ENCODE measurements at places on chromosomes 4 and X.

DNA sequence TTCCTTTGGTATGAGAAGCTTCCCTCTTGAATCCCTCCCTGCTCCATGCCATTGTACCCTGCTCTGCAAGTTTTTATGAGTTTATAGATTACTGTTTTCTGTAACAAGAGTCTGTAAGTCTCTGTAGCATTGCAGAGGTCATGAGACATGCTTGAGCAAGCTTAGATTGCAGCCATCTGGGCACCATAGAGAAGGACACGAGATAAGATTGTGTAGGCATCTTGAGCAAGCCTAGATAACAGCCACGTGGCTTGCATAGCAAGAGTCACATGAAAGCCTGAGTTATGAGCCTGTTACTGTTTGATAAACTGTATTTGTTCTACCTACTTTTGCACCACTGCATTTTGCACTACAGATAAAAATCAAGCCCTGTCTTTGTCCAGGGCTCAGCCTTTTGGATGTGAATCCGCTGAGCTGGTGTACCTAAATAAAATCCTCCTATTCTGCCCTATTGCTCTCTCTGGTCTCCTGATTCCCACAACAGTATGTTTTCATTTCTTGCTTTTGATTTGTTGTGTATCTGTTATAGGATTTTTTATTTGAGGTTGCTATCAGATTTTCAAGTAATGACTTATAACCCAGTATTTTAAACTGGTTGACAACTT is 127.4 kb upstream of the ANKRD50 start:
- DNase-seq: no peak

- no peak for DNase-seq
These were observed 136.0 kb upstream of the STX18 start for GRCh38 chr4:4677556-4678522.

GRCh38 chr4:175087145-175087544 is 169.0 kb downstream of the ADAM29 start:
- DNase-seq: no peak

DNA sequence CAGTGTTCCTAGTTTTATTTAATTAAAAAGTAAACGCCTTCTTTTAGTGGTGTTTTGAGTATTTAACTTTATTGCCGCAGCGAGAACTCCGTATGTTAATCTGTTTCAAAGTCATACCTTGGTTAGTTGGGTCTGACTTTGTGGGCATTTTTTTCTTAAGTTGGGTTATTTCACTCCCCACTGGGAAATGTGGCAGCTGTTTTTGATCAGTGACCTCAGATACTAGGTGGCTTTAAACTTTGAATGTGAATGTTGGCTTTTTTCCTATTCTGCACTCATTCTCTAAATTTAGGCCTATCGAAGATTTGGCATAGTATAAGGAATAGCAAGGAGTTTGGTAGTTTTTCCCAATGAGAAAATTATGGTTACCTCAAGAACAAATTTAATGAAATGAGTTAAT is 85.9 kb downstream of the FIP1L1 start:
- no peak for DNase-seq

DNA sequence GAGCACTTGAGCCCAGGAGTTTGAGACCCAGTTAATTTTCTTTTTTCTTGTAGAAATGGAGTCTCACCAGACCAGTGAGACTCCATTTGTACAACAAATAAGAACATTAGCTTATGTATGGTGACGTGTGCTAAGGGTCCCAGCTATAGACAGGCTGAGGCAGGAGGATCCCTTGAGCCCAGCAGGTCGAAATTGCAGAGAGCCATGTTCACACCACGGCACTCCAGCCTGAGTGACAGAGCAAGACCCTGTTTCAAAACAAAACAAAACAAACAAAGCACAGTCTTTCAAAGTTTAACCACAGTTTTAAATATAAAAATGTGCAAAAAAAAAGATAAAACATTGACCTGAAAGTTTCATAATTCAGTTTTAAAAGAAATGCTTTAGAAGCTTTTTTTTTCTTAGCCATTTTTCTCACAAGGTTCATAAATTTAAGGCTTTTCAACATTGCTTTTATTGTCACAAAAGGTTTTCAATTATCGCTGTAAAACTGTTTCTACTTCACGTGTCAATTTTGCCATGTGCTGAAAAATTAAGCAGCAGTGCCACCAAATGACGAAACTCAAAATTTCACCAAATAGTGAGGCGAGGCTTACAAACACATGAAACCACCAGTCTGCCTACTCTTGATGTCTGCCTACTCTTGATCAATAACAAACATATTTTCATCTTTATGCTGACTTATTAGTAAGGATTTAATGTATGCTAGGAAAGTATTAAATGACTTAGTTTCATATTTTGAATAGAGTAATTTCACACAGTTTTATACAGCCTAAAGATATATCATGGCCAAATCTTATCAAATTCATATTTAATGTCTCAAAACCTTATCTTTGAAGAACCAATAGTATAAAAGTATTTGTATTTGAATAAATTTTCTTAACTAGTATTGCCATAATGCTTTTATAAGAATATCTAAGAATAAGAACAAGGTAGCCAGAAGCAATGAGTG is 126.3 kb downstream of the NEK1 start:
- no peak for DNase-seq

GRCh38 chrX:44506678-44507077 is 36.0 kb downstream of the FUNDC1 start:
- no peak for DNase-seq

DNA sequence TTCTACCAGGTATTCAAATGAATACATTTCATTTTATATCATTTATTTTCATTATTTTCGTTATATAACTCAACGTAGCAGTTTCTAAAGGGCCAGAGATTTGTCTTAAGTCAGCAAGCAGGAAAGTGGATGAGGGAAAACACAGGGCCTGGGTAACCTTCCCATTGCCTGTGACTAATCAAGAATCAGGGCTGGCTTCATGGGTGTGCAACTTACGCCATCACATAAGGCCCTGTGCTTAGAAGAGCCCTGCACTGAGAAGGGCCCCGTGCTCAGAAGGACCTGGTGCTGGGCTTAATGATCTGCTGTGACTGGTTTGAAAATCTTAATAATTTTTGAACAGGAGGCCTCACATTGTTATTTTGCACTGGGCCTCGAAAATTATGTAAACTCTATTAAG is 65.4 kb upstream of the FAM9C start:
- no peak for DNase-seq

DNA sequence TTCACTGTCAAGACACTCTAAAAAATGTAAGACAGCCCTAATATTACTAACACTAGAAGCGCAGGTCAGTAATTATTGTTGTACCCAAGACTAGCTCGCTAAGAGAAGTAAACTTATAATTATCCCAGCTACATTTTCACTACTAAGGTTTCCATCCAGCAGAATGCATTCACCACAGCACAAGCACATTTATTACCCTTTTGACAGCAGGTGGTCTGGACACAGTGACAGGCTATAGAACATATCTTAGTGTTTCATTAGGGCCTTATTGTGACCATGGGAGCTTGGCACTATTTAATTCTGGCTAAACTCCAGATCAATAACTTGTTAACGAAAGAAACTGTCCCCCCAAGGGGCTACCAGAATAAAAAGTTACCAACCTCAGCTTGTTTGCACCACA is 237.7 kb downstream of the ENOX2 start:
- no peak for DNase-seq

- DNase-seq: no peak
These were observed 83.0 kb downstream of the MAB21L2 start for GRCh38 chr4:150664935-150665334.
